ENCODE measurements at places on chromosomes 1 and 21.

- no peak for DNase-seq
Measured at GRCh38 chr1:223609066-223609465, 56.4 kb downstream of the CAPN8 start.

DNA sequence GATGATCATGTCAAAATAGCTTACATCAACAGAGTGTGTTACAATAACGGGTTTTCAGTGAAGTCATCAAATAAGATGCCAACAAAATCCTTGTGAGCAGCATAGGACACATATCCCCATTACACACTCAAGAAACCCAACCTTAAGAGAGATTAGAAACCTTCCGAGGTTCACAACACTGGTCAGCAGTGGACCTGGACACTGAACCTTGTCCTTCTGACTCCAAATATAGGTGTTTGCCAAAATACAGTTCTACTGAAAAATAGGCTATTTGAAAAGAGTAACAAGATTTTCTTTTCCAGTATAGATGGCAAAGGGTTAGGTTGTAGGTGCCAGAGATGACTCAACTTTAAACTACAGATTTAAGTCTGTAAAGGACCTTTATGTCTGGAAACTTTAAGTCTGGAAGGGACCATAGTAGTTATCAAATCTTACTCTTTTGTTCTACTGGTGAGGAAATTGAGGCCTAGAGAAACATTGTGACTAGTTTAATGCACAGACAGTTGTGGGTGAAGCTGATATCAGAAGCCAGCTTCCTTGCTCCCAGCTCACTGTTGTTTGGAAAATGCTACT is 811 bp upstream of the REG4 start:
- DNase-seq = no peak

DNA sequence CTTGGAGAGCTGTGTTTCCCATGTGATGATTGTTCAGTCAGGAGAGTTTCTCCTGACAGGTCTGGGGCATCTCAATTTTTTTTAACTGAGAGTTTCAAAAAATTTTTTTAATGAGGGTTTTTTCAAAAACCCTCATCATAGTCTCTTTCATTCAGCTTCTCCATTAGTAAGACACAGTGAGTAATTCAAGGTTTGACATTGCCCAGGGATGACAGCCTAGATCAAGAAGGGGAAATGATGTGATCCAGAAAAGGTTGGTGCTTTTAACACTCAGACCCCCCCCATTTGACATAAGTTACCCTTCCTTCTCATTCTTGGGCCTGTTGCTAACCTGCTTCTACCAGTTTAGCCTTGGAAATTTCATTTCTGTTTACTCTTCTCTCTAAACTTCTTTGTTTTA is 189.4 kb upstream of the HOOK1 start:
- no peak for DNase-seq

DNA sequence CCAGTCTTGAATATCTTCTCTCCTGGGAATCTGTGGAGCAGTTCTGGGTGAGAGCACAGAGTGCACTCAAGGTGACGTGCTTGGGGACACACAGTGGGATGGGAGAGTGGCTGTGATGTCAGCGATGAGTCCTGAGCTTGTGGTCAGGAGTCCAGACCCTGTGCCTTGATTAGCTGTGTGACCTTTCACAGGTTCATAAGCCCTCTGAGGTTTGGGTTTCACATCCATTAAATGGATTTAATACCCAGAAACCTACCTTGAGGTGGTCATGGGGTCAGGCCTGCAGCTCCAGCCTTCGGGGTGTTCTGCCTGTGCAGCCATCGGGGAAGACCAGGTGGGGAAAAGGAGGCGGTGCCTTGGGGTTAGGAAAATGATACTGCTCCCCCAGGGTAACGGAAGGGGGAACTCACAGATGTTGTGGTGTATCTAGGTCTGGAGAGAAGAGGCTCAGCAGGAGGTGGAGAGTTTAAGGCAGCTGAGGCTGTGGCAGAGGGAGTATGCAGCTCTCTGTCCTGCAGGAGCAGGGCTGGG is 38.5 kb upstream of the ETV3 start:
- DNase-seq = no peak

DNA sequence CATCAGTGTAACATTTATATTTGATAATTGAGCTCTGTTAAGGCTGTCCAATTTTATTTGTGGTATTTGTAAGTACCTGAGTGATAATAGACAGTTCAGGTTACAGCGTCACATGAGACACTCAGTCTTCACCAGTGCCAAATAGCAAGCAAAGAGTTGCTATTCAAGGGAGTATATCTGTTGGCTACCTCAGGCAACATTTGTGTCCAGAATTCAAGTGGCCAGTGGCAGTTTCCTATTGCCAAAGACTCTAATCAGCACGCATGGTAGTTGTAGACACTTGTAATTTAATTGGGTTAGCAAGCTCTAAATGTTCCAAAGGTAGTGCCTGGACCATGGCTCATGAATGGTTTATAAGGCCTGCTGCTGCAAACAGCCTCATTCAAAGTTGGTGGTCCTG is 1524.3 kb upstream of the B3GALT2 start:
- DNase-seq = no peak
